ENCODE measurements at places on chromosomes 4 and X. TPM values are rescaled to one million over a fixed set of nuclear protein-coding genes. Genes with fewer than 3 reads are reported as not detected.

Gene FRYL
- total RNA-seq, result 33.4 TPM

- DNase-seq, result no peak
Measured at GRCh38 chr4:148240241-148240640, 202.0 kb downstream of the NR3C2 start.

DNA sequence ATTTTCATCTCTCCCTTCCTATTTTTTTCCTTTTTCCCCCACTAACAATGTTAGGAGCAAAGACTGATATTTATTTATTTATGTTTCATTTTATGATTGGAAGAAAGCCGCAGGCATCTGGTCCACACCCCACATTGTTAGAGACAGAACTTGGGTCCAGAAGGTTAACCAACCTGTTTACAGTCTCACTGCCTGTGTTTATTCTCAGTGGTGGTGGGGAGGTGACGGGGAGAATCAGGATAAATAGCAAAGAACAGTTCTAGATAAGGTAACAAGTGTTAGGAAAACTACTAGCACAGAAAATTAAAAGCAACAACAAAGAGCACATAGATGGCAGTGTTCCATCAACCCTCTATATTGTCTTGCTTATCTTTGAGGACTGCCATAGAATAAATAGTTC, 301.7 kb upstream of the DIPK2B start:
- DNase-seq, result no peak

DNA sequence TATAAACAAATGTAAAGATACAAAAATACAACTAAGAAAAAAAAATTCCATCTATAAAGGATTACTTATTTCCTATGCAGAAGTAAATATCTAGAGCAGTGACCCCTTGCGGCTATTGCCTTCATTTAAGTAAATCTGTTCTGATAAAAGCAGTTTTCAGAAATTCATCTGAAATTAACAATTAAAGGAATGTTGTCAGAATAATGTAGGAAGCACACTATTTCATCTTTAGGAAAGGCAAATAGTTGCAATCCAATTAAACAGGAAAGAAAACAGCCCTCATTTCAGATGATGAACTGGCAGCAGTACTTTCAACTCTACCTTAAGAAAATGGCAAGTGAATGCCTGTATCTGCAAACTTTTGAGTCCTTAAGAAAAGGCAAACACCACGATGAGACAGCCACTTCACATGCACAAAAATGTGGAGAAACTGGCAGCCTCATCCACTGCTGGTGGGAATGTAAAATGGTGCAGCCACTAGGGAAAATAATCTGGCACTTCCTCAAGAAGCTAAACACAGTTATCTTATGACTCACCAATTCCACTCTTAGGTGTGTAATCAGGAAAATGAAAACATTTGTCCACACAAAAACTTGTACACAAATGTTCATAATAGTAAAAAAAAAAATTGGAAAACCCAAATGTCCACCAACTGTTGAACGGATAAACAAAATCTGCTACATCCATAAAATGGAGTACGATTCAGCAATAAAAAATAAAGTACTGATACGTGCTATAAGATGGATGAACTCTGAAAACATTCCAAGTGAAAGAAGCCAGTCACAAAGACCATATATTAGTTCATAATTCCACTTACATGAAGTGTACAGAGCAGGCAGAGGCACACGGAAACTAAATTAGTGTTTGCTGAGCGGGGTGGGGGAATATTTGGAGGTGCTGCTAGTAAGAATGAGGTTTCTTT, 2.0 kb upstream of the THAP9 start:
- DNase-seq, result peak; percentile 92

All from cardiac muscle cell (in vitro differentiated cells and primary cell).